NCI-H774 (cell line): ENCODE measurements at places on chromosomes 6 and 20.
A peak's percentile ranks its signal among the peaks of the same experiment; 100 is the strongest.

GRCh38 chr6:96940322-96940721, 15.8 kb downstream of the KLHL32 start:
- DNase-seq: no peak

- peak; percentile 59 for DNase-seq
These were observed 3.5 kb downstream of the SOBP start for GRCh38 chr6:107493158-107494057.

DNA sequence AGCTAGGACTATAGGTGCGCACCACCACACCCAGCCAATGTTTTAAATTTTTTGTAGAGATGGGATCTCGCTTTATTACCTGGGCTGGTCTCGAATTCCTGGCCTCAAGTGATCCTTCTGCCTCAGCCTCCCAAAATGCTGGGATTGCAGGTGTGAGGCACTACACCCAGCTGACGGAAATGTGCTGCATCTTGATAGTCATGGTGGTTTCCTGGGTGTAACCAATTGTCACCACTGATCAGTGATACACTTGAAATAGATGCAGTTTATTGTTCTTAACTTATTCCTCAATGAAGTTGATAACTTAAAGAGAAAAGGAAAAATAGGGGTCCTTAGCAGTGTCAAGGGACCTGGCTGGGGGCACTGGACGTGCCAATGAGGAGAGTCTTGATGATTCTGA, 92.4 kb downstream of the PPP1R14C start:
- no peak for DNase-seq

- no peak for DNase-seq
These were observed 88.9 kb upstream of the ATXN1 start for GRCh38 chr6:16849988-16850680.

- no peak for DNase-seq
These were observed 211.6 kb upstream of the ZNF217 start for GRCh38 chr20:53804920-53805894.

GRCh38 chr6:143063631-143064030, 2.9 kb downstream of the AIG1 start:
- DNase-seq: no peak

GRCh38 chr20:18154342-18154741, 16.7 kb downstream of the KAT14 start:
- no peak for DNase-seq

- no peak for DNase-seq
These were observed 56.8 kb upstream of the PHIP start for GRCh38 chr6:79134699-79135474.

DNA sequence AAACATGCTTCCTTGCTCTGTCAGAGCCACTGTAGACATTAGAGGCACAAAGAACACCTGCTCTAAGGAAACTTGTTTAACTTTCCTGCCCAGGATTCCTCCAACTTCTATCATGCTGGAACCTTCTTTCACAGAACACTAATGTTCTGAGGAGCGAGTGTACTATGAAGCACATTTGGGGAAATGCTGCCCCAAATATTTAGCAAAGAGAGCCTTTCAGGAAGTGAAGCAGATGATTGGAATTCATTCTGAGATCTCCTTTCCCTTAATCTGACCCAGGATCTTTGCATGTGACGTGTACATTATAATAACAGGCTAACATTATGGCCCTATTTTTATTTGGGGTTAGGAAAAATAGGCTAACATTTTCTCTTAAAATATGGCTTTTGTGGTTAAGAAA, 21.0 kb upstream of the FYN start:
- DNase-seq: no peak

- DNase-seq: no peak
These were observed 68.2 kb downstream of the RTN4IP1 start for GRCh38 chr6:106560996-106561685.

- DNase-seq: no peak
These were observed 3.3 kb upstream of the APMAP start for GRCh38 chr20:24995741-24996448.

DNA sequence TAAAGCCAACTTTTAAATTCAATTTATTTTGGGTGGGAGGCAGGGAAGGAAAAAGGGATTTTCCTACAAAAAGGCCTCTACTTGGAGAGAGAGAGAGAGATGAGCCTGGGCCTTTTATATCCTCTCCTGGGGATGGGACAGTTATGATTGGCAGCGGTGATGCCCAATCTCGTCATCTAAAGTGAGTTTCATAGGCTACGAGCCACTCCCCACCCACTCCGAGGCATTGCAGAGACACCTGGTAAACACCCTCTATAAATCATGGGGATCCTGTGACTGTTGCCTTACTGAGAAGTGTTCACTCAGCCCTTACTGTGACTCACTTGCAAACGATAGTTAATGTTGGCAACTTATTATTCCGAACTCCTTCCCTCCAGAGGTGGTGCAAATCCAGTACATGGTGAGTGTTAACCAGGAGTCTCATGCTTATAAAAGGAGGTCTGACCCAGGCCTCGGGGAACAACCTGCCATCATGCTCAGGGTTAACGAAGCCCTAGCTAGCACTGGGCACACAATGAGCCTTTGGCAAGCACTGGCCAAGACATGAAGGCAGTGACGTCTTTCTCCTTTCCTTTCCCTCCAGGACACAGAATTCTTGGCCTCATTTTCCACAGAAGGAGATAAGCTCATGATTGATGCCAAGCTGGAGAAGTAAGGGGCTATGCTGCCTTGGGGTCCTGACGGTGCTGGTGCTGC, 20.5 kb downstream of the BPIFB4 start:
- DNase-seq: no peak

- no peak for DNase-seq
These were observed 5.6 kb downstream of the TOP1 start for GRCh38 chr20:41034239-41034638.

- no peak for DNase-seq
These were observed 24.8 kb downstream of the SAMHD1 start for GRCh38 chr20:36926653-36927200.

GRCh38 chr20:32510120-32510600, 75.0 kb downstream of the NOL4L start:
- no peak for DNase-seq

GRCh38 chr6:15661853-15662325, 939 bp downstream of the DTNBP1 start:
- DNase-seq: no peak

DNA sequence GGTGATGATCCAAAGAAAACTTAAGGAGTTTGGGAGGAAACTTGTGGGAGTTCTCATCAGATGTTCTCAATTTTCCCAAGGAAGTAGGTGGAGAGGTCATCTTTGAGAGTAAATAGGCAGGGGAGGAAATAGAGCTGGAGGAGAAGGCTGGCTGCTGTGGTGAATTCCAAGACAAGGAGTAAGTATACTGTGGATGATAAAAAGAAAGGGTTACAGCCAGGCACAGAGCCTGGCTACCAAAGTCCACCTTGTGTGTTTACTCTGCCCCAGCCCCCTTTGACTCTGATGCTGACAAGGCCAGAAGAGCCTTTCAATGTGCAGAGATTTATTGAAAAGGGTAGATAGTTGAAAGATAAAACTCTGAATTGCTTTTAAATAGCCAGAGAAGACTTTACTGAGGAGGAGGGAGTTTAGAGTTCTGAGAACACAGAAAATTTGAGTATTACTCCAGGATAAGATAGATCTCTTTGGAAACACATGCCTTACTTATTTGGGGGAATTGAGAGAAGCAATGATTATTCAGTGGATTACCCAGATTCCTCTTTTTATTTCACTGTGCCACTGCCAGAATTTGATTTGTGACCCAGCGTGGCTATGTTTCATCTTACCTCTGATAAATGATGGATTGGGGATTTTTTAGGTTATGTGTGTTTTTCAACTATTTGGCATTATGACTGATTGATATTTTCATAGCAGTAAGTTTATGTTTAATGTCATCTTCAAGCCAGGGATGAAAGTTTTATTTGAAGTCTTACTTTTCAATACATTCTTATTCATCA, 182.6 kb upstream of the JAG1 start:
- DNase-seq: no peak

- no peak for DNase-seq
These were observed 16.6 kb upstream of the TRIM27 start for GRCh38 chr6:28940294-28940857.

DNA sequence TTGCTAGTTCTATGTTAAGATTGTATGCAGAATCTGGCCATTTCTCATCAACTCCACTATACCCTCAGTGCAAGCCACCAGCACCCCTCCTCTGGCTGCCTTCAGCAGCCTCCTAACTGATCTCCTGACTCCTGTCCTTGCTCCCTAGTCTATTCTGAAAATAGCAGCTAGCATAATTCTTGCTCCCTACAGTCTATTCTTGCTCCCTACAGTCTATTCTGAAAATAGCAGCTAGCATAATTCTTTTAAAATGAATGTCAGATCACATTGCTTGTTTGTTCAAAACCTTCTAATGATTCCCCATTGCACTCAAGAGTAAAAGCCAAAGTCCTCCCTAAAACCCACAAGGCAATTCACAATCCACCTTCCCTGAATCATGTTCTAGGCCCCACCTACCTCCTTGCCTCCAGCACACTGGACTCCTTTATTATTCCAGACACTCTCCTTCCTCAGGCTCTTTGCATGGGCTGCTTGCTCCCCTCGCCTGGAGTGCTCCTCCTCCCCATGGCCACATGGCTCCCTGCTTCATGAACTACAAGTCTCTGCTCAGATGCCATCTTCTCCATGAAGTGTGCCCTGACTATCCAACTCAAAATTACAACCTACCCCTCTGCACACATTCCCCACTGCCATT, 164.2 kb upstream of the TNFAIP3 start:
- DNase-seq: no peak

DNA sequence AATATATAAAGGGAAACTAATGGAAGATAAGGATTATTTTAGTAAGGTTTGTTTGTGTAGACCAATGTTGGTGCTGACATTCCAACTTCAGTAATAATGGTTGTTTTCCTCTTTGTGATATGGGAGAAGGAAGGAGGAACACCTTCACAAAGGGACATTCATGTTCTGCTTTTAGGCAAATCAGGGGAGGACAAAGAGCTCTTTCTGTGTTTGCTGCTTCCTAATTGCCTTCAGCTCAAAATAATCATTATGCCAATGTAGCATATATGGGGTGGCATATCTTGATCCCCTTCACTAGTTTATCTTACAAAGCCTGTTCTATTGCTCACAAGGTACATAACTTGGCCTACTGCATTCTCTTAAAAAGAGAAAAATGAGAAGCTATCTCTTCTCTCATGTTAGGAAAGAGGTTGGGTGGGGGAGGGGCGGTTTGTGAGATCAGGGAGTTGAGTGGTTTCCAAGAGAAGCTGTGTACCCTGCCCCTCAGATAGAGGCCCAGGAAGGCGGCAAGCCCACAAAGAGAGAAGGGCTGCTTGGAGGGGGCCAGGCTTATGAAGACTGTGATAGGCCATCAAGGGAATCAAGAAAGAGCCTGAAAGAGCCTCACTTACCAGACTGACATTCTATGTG, 4.7 kb upstream of the ADGRG6 start:
- DNase-seq: no peak

- no peak for DNase-seq
These were observed 222.2 kb upstream of the FLRT3 start for GRCh38 chr20:14559612-14560011.

GRCh38 chr6:126110512-126111270, 124.4 kb downstream of the TRMT11 start:
- no peak for DNase-seq

DNA sequence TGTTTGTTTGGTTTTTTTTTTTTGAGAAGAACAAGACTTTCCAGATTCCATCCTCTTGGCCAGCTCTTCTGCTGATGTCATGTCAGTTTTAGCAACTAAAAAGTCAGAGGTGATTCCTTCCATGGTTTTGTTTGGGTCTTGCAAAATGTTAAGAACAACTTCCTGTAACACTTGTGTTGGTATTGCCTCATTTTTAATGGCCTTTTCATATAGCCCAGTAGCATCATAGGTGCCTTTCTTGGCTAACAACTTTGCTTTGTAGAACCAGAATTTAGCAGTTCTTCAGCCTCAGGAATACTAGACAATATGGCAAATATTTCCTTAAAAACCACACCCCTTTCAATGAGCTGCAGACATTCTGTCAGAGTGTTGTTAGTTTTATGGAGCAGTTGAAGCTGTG, 99.5 kb upstream of the SIRPG start:
- DNase-seq: no peak
